Motor neuron (in vitro differentiated cells): ENCODE measurements at places on chromosomes 13 and 19. TPM values are rescaled to one million over a fixed set of nuclear protein-coding genes. Genes with fewer than 3 reads are reported as not detected.

Gene DNMT1
- 92.3 and 92.4 TPM in 2 replicates for total RNA-seq

Gene KLC3
- total RNA-seq = 2.3 TPM in 1 of 2 replicates, not detected in the other

Gene BCKDHA
- total RNA-seq = 36.3 and 47.2 TPM in 2 replicates

Gene HSH2D
- total RNA-seq = 0.14 TPM in 1 of 2 replicates, not detected in the other

Gene ZNF554
- total RNA-seq = 8.5 and 10.5 TPM in 2 replicates

Gene KIR2DL3
- total RNA-seq = 0.25 TPM in 1 of 2 replicates, not detected in the other

Gene ZNF222
- total RNA-seq = 10.9 and 15.3 TPM in 2 replicates

Gene PTH2
- total RNA-seq = not detected in 2 replicates

Gene DIRAS1
- total RNA-seq = 1.5 and 2.6 TPM in 2 replicates

Gene ZNF836
- total RNA-seq = 14.6 and 14.7 TPM in 2 replicates

Gene NOTCH3
- 1.8 and 3.0 TPM in 2 replicates for total RNA-seq

Gene GJB6
- 0.19 and 0.58 TPM in 2 replicates for total RNA-seq

Gene SHISA2
- 0.92 and 1.0 TPM in 2 replicates for total RNA-seq

Gene ACER1
- not detected in 2 replicates for total RNA-seq

Gene KL
- 0.05 and 0.06 TPM in 2 replicates for total RNA-seq

Gene S1PR4
- 0.45 TPM in 1 of 2 replicates, not detected in the other for total RNA-seq

Gene PGLYRP2
- total RNA-seq = 0.23 and 0.59 TPM in 2 replicates

Gene DACH1
- 74.1 and 77.7 TPM in 2 replicates for total RNA-seq

Gene IGFL2
- total RNA-seq = 1.6 and 1.9 TPM in 2 replicates

Gene ASPDH
- total RNA-seq = 1.0 and 1.4 TPM in 2 replicates

Gene ARGLU1
- total RNA-seq = 83.9 and 115 TPM in 2 replicates

Gene TIMM50
- total RNA-seq = 92.4 and 104 TPM in 2 replicates

Gene FPR3
- 0.22 and 0.56 TPM in 2 replicates for total RNA-seq

Gene LILRB3
- total RNA-seq = 1.7 TPM in 2 replicates

Gene ATXN8OS
- 0.24 and 0.47 TPM in 2 replicates for total RNA-seq

Gene ELSPBP1
- 0.22 TPM in 1 of 2 replicates, not detected in the other for total RNA-seq

Gene SHC2
- 18.9 and 21.1 TPM in 2 replicates for total RNA-seq

Gene THAP8
- total RNA-seq = 11.2 and 13.0 TPM in 2 replicates

Gene ZNF682
- 1.3 TPM in 1 of 2 replicates, not detected in the other for total RNA-seq
